ENCODE measurements at places on chromosomes 13 and 19. TPM values are rescaled to one million over a fixed set of nuclear protein-coding genes. Genes with fewer than 3 reads are reported as not detected.

HIF3A gene
- 173 TPM for total RNA-seq

ZNF66 gene
- 2.0 TPM for total RNA-seq

C13orf46 gene
- total RNA-seq: 6.6 TPM

IFI30 gene
- total RNA-seq: 79.6 TPM

CACNG6 gene
- total RNA-seq: not detected

EBI3 gene
- 0.54 TPM for total RNA-seq

SIGLEC7 gene
- total RNA-seq: 4.4 TPM

CLC gene
- total RNA-seq: not detected

RNF113B gene
- not detected for total RNA-seq

CFAP97D2 gene
- total RNA-seq: not detected

CD37 gene
- total RNA-seq: 18.9 TPM

CEACAM3 gene
- total RNA-seq: not detected

TEX26 gene
- total RNA-seq: 0.27 TPM

CYP2F1 gene
- total RNA-seq: not detected

SPACA4 gene
- not detected for total RNA-seq

SIGLECL1 gene
- not detected for total RNA-seq

C5AR2 gene
- 0.84 TPM for total RNA-seq

DNA sequence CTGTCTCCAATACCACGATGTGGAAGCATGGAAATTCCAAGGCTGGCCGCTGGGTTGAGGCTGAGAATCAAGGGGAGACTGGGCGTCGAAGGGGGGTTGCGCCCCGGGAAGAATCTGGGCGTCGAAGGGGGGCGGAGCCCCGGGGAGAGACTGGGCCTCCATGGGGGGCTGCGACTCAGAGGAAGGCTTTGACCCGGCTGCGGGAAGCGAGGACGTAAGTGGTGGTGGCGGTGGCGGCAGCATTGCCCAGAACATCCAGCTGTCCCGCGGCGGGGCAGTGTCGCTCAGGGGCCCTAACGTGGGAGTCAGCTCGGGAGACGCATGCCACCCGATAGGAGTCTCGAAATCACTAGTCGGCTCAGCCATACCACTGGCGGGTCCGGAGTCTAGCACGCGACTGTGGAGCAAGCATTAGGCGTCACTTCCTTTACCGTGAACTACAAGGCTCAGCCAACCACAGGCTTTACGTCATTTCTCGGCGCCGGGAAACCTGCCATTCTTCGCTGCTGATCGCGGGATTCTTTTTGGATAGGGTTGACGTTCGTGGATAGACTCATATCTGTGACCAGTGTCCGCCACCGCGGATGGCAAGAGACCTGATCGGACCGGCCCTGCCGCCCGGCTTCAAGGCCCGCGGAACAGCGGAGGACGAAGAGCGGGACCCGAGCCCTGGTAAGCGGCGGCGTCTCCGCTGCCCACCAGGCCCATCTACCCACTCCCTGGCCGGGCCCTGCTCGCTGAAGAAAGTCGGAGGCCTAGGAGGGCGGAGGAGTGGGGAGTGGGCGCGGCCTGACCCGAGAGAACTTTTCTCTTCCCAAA lies at the start of the genes GPALPP1 and NUFIP1:
Gene GPALPP1 (plus strand): TSS at position 468 of the 819 bp plus-strand sequence. CDS start 117 bp downstream, at position 585.
Gene NUFIP1 (minus strand): TSS at position 401 of the 819 bp plus-strand sequence. CDS start 35 bp downstream, at position 366.
- peak; percentile 98 for ATAC-seq

- ATAC-seq: no peak
Observed at GRCh38 chr19:42005504-42005903, 11.5 kb upstream of the ATP1A3 start.

DNA sequence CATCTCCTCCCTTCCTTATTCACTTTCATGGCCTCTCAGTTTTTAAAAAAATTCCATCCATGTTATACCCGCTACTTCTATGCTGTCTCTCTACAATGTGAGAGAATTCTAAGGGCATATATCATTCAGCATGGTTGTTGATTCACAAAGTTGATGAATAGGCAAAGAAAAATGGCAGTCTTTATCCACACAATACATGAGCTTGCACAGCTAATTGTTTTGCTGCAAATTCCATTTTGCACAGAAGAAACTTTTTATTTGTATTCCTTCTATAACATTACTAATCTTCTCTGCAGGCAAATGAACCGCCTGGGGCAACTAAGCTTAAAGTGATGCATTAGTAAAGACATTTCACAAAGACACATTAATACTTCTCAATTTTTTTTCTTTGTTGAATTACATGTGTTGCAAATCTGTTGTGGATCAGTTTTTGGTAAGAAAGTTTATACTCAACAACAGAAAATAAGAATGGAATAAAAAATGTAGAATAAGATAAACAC lies 196.9 kb downstream of the LIG4 start:
- no peak for ATAC-seq

- ATAC-seq: no peak
Observed at GRCh38 chr13:77222000-77222690, 104.7 kb downstream of the MYCBP2 start.

DNA sequence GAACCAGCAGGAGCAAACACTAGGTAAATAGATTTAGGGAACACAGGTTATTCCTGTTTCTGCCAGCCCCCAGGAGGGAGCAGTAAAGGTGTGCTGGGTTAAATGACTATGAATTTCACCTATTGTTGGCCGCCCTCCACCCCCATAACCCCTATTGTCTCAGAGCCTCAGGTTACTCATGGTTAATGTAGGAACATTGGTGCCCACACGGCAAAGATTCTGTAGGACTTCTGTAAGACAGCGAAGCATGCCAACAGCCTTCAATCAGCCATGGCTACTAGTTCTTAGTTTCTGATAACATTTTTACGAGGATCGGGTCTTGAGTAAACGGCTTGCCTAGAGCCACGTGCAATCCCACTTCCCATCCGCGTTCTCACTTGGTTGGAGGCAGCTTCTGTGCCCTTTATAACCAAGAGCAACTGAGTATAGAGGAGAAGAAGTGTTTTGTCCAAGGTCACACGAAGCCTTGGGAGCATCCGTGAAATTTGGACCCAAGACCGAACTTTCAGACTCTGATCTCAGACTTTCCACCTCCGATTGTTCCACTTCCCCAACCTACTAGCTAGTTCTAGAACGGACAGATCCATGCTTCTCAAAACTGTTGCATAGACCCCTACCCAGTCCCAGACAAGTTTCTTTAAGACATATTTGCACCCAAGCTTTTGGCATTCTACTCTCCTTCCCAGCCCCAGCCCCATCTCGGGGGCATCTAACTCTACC lies 5.1 kb upstream of the CACNG8 start:
- no peak for ATAC-seq

GRCh38 chr19:58317476-58318072 lies 9.2 kb upstream of the ZSCAN22 start:
- ATAC-seq: no peak

GRCh38 chr19:44813070-44813840 lies 4.4 kb downstream of the BCAM start:
- no peak for ATAC-seq

GRCh38 chr13:98265692-98266551 lies 88.9 kb upstream of the RNF113B start:
- no peak for ATAC-seq

GRCh38 chr19:18780631-18781030 lies 10.5 kb downstream of the COMP start:
- ATAC-seq: no peak

- ATAC-seq: no peak
Observed at GRCh38 chr13:102984210-102984609, 82.0 kb downstream of the SLC10A2 start.

- ATAC-seq: no peak
Observed at GRCh38 chr19:49117677-49118564, 1.0 kb downstream of the C19orf73 start.

DNA sequence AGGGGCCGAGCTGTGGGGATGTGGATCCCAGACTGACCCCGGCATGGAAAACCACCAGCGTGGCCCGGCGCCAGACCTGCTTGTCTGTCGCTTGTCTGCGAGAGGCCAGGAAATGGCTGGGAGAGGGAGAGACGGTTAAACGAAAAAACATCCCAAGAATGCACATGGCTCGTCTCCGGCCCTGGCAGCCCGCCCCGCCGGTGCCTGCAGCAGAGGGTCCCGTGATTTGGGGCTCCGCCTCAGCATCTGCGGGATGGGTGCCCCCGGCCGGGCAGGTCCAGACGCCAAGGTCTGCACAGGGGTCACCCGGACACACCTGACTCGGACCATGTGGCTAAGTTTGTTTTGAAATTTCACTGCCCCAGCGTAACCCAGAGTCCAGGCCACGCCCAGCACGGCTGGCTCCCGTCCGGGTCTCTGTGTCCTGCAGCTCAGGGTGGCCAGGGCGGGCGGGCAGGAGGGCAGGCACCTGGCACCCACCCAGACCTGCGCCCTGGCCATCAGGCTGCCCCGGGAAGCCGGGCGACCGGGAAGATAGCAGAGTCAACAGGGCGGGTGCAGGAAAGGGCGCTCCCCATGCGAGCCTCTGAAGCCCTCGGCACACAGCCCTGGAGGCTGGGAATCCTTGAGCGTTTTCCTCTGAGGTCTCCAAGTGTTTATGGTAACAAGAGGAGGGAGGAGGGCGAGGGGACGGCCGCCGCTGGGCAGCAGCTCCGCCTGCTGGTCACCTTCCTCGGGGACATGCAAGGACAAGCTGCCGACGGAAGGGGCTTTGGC lies 103.2 kb downstream of the GADD45B start:
- peak; percentile 86 for ATAC-seq

GRCh38 chr19:33677745-33678426 lies 56.1 kb downstream of the CHST8 start:
- no peak for ATAC-seq

DNA sequence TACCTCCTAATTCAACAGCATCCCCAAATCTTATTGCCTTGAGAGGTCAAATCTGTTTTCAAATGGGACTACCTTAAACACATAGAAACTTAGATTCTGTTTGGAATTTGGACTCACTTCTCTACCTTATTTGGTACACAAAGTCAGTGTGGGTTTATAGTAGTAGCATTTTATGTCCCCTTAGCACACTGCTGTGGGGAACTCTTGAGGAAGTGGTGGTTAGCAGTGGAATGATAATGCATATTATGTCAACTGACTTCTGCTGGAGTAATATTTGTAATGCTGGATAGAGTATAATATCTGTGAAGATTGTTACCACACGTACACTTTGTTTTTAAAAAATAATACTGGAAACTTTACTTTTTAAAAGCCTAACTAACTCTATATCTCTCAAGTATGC lies 386.3 kb downstream of the NDFIP2 start:
- no peak for ATAC-seq

GRCh38 chr19:8512115-8512967 lies 1.6 kb downstream of the ZNF414 start:
- ATAC-seq: no peak

DNA sequence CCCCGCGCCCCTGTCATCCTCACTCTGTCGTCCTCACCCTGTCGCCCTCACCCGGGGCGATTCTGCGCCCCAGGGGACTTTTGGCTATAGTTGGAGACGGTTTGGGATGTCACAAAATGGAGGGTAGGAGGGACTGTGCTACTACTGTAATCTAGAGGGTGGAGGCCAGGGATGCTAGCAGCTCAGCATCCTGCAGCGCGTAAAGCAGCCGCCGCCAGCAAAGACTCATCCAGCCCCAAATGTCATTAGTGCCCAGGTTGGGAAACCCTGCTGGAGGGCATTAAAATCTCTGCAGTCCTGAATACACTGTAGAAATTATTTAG lies 362 bp downstream of the ZNF557 start:
- no peak for ATAC-seq

GRCh38 chr13:107301724-107302374 lies 733.9 kb upstream of the ARGLU1 start:
- no peak for ATAC-seq

GRCh38 chr19:29365836-29366417 lies 153.0 kb upstream of the UQCRFS1 start:
- ATAC-seq: no peak

DNA sequence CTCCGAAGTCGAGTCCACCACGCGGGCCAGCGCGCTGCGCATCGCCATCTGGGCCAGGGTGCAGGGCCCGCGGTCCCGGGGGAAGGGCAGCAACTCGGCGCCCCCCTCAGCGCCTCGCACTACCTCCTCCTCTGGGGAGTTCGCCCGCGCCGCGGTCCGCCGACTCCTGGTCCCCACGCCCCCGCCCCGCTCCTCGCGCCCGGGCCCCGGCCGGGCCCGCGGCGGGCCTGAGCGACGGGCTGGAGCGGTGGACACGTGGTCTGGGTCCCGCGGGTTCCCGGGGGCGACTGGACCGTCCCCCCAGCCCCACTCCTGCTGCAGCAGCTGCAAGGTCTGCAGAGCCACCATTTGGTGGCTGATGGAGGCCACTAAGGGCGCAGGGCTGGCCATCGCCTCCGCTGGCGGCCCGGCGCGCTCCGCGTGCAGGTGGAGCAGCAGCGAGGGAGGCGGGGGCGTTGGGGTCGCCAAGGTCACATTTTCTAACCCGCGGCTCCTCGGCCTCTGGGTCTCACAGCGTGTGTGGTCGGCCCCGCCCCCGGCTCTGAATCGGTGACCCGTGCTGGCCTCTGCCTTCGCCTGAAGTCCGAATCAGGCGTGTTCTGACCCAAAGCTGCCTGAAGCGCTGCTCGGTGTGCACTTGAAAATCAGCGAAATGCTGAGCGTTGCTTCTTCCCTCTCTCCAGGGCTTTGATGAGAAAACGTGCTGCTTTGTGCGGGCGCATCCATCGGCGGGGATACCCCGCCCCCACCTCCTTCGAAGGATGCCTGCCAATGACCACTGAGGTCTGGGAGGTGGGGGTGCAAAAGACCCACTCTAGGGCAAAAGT lies at the start of gene DLEU7:
Gene DLEU7 (minus strand): TSS at position 436 of the 827 bp plus-strand sequence. CDS start 46 bp downstream, at position 390.
- no peak for ATAC-seq

- ATAC-seq: no peak
Observed at GRCh38 chr13:62721893-62722292, 1306.2 kb upstream of the PCDH20 start.

- ATAC-seq: no peak
Observed at GRCh38 chr13:35144166-35144890, 202.3 kb downstream of the NBEA start.

- no peak for ATAC-seq
Observed at GRCh38 chr13:26596458-26596857, 39.0 kb downstream of the WASF3 start.

DNA sequence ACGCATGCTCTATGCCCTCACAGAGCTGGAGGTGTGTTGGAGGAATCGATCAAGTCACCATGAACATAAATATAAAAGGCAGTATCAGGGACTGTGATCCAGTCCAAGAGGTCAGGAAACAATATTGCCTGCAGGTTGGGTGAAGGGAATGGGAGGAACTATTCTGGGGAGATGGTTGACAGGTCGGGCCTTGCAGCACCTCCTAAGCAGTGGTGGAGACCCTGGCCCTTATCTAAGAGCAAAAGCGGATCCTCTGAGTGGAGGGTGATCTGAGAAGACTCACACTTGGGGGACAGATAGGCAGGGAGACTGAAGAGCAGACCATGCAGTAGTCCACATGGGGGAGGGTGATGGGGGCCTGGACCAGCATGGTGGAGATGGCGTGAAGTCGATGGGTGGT lies 213.5 kb downstream of the SLC7A1 start:
- ATAC-seq: no peak

DNA sequence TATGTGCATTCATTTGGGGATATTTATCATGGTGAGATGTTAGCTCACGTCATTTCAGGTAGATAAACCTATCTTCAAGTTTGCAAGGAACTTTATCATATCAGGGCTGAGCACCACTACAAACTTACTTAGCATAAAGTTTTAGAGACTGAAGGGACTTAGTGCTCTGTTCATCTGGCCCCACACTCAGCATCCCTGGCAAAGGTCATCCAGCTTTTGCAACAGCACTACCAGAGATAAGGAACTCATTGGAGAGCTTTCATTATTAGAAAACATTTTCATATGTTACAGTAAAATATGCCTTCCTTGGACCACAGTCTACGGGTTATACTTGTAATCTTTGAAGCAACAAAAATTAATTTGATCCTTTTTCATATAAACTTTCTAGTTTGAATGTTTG lies 263.4 kb downstream of the POU4F1 start:
- no peak for ATAC-seq
